ENCODE measurements at places on chromosomes 12 and 14.

- no peak for DNase-seq
Observed at GRCh38 chr14:57501039-57501557, 7.4 kb upstream of the CCDC198 start.

DNA sequence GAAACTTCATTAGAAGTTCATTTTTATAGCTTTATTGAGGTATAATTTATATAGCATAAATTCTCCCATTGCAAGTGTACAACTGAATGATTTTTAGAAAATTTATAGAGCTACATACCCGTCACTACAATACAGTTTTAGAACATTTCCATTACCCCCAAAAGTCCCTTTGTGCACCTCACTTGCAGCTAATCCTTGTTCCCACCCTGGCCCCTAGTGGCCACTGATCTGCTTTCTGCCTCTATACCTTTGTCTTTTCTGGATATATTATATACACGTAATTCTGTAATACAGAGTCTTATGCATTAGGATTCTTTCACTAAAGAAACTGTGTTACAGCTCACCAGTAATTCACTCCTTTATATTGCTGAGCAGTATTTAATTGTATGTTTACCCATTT is 145.1 kb upstream of the DIO2 start:
- DNase-seq: no peak

- DNase-seq: no peak
Observed at GRCh38 chr14:59429790-59430189, 35.4 kb downstream of the GPR135 start.

DNA sequence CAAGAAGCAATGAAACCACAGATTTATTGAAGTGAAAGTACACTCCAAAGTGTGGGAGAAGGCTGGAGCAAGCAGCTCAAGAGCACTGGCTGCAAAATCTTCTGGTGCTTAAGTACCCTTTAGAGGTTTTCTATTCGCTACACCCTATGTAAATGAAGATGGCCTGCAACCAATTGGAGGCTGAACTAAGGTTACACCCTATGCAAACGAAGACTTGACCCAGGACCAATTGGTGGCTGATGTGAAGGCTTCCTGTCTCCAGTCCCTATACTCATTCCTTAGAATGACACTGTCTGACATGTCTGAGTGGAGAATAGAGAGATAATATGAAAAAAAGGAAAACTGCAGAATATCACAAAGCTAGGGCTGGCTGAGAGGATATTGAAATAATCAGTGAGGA is 57.2 kb downstream of the ALG10B start:
- no peak for DNase-seq

DNA sequence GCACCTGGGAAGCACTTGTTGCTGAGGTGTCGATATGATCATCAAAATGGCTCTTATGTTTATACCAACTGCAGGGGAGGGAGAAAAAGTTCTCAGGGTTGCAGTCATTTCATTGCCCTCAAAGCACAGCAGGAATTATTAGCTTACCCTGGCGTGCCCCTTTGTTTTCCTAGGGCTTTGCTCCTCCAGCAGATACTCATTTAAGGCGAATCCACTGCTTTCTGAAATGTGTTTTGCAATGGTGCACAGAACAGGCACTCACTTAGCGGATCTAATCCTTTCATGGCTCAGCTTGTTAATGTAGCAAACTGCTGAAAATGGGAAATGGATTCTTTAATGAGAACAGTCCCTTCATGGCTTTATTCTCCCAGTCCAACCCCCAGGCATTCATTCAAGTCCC is 76.7 kb downstream of the NKX2-1 start:
- no peak for DNase-seq

- DNase-seq: no peak
Observed at GRCh38 chr14:34741840-34742239, 27.4 kb upstream of the CFL2 start.

DNA sequence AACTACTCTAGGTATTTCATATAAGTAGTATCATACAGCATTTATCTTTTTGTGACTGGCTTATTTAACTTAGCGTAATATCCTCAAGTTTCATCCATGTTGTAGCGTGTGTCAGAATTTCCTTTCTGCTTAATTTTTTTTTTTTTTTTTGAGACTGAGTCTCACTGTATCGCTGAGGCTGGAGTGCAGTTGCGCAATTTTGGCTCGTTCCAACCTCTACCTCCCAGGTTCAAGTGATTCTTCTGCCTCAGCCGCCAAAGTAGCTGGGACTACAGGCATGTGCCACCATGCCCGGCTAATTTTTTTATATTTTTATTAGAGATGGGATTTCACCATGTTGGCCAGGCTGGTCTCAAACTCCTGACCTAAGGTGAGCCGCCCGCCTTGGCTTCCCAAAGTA is 28.9 kb downstream of the PNMA1 start:
- no peak for DNase-seq

DNA sequence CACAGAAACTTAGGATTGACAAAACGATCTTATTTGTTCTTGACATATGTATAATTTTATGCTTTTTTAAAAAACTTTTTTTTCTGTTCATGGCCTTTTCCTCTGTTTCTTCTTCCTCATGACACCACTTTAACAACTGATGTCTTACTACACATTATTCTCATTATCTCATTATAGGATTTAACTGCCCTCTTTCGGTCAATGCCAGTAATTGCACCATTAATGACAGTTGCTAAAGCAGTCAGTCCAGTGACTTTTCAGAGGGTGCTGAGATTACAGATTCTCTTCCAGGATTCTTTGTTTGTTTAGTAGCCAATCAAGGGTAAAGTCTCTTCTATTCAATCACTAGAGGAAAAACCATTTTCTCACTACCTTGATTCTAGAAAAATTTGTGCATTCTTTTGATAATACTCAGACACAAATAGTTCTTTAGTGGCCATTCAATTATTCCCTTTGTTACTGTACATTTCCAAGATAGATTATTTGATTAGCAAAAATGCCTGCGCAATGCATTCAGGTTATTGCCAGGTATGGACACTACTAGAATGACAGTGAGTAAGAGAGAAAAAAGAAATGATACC is 50.1 kb downstream of the KLRG1 start:
- no peak for DNase-seq

DNA sequence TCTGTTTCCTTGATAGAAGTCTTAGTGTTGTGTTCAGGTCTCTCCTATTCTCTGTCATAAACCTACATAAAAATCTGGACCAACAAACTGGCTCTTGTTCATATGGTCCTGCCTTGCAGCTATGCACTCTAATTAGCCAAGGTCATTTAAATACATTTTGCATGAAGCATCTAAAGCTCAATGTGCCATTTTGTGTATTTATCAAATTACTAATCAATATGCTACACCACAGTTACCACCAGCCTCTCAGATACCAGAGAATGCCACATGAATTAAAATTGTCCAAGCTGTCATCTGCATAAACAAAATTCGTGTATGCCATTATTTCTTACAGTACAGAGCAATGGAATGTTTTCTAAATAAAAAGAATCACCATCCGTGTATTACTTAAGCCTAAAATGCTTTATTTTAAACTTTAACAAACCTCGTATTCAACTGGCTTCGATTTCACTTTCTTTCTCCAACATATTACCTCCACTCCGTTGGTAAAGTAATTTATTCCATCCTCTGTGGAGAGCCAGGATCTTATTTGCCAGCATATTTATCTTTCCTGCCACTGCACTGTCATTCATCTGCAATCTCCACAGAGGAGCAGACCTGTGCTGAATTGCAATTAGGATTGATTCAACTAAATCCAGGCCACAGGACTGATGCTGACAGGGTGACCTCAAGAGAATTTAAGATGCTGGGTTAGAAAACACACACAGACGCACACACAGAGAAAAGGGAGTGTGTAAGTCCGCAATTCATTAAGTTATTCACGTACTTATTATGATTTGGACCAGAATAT is 284.1 kb upstream of the FOXG1 start:
- no peak for DNase-seq

- no peak for DNase-seq
Observed at GRCh38 chr12:66423266-66423665, 121.0 kb downstream of the HELB start.

- DNase-seq: no peak
Observed at GRCh38 chr12:52248541-52249461, 15.8 kb downstream of the KRT7 start.

DNA sequence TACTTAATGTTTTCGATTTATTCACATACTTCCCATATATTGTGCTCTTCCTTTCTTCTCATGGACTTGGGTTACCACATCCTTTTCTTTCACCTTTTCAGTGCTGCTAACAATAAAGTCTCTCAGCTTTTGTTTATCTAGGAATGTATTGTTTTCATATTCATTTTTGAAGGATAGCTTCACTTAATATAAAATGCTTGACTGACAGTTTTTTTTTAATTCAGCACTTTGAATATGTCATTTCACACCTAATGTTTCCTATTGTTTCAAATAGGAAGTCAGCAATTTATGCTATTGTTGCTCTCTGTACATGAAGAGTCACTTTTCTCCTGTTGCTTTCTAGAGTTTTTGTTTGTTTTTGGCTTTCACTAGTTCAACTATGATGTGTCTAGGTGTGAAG is 738.3 kb upstream of the STXBP6 start:
- DNase-seq: no peak

GRCh38 chr14:96206461-96206860 is 1.8 kb downstream of the BDKRB2 start:
- no peak for DNase-seq

GRCh38 chr14:33357225-33358010 is 418.7 kb downstream of the NPAS3 start:
- no peak for DNase-seq

DNA sequence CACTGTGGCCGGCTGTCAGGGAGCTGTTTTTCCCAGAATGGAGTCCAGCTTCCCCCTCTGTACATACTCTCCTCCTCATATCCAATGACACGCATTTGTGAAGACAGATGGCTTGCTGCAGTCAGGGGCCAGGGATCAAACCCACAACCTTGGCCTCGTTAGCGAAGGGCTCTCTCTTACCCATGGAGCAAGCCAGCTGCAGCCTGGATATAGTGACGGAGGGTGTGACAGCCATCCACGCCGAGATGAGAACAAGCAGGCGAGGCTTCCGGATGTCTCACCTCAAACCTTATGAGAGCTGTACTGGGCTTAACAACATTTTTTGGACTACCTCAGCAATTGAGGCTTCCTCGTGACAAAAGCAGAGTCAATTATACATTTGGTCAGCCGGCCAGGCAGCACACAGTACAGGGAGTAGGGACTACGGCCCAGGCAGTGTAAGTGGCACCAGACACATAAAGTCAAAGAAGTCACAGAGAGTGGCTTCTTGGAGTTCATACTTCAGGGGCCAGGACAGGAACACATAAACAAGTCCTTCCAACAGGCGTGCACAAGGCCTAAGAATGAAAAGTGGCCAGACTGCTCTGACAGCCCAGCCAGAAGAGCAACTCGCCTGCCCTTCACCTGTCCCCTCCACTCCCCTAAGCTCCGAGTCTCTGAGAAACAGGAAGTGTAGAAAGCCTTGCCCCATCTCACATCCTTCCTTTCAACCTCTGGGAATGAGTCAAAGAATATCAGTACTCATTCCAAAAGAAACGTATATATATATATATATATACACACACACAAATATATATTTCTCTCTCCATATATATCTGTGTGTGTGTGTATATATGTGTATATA is 115.1 kb downstream of the TTC7B start:
- no peak for DNase-seq

DNA sequence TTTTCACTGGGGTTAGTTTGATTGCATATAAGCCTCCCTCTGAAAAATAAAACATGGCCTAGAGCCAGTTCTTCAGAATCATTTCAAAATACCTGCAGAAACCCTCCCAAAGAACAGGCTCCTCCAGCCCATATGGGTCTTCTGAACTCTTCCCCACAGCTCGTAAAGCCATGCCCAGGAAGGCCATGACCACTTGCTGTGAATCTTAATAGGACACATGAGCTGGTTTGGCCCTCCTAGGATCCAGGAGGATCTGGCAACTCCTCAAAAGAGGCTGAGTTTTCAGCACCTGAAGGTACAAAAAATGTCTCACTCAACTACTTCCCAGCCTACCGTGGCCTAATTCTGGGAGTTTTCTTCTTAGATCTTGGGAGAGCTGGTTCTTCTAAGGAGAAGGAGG is 2.4 kb downstream of the MYBPC1 start:
- DNase-seq: no peak

- no peak for DNase-seq
Observed at GRCh38 chr14:80150301-80150700, 61.0 kb downstream of the DIO2 start.

GRCh38 chr12:108616941-108617858 is 16.5 kb downstream of the SELPLG start:
- DNase-seq: peak; percentile 84

DNA sequence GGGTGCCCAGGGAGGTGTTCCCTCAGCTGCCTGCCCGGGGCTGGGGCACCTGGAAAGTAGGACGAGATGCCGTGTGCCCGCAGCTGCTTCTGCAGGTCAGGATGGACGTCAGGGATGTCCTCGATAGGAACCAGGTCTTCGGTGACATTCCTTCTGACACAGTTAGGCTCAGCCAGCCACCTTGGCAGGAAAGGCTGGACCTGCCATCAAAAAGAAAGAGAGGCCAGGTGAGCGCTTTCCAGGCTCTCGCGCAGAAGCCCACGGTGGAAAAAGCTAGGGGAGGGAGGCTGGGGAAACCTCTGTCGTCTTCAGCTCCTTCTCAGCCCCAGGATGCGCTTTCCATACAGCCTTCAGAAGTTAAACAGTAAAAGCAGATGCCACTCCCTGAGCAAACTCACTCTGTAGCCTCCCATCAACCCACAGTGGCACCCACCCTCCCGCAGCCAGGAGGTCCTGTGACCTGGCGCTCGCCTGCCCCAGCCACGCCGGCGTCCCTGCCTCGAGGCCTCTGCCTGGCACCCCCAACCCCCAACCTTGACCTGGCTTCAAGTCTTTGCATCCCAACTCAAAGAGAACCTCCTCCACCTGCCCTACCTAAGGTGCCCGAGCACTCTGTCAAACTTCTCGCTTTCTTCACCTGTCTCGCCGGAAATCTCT is 1.3 kb downstream of the DDX51 start:
- no peak for DNase-seq

DNA sequence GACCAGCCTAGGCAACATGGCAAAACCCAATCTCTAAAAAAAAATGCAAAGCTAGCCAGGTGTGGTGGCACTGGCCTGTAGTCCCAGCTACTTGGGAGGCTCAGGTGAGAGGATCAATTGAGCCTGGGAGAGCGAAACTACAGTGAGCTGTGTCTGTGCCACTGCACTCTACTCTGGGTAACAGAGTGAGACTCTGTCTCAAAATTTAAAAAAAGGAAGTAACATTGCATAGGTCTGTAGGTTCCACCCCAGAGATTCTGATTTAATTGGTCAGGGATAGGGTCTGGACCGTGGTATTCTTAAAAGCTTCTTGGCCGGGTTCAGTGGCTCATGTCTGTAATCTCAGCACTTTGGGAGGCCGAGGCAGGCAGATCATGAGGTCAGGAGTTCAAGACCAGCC is 26.2 kb downstream of the ZC2HC1C start:
- DNase-seq: no peak

DNA sequence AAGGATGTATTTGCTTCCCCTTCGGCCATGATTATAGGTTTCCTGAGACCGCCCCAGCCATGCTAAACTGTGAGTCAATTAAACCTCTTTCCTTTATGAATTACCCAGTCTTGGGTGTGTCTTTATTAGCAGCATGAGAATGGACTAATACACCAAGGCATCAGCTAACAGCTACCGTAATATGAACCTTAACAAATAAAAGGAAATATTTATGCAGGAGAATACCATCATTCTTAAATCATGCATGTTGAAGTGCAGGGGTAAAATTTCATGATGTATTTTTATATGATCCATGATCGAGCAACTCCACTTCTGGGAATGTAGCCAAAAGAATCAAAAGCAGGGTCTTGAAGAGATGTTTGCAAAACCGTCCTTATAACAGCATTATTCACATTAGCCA is 379.0 kb downstream of the NPAS3 start:
- DNase-seq: no peak

Data from stimulated activated CD4-positive, alpha-beta T cell treated with anti-CD3 and anti-CD28 coated beads, Interleukin-4, amount 100 ng/mL, for 48 hours (primary cell).